ENCODE measurements at places on chromosomes 7 and 10.

GRCh38 chr7:102310414-102310815, 23.7 kb downstream of the SH2B2 start:
- no peak for DNase-seq

DNA sequence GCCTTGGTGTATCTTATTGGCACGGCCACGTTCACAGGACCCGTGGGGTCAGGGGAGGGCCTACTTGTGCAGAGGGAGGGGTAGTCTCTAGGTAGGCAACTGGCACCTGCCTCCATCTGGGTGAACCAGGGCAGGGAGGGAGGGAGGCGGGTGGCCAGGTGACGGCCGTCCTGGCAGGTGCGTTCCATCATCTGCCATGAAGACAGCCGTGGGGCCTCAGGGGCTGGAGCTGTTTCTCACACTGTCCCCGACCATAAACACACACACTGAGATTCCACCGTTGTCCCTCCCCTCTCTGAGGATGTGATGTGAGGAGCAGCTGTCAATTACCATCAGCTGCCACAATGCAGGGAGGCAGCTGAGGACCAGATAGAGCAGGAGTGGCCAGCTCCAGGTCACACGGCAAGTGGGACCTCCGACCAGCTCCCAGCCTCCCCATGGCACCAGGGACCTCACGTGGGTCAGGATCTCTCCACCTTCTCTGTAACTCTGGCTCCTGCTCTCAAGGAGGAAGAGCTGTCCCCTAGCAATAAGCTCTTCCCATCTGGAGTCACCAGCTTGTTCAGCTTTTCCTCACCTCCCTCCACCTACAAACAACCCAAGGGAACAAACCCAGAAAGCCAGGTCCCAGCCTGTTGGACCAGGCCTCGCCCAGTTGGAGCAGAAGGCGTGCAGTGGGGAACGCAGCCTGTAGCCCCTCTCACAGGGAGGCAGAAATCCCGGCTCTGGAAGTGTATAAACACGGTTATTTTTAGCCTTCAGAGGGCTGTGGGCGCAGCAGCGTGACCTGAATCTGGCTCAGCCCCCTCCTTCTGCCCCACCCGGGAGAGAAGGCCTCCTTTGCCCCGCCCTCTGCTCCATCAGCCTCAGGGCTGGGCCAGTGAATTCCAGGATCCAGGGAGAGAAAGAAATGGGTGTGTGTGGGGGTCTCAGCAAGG, 33.1 kb downstream of the ZMIZ1 start:
- no peak for DNase-seq

GRCh38 chr10:131201741-131202515, 109.6 kb downstream of the TCERG1L start:
- DNase-seq, result no peak

DNA sequence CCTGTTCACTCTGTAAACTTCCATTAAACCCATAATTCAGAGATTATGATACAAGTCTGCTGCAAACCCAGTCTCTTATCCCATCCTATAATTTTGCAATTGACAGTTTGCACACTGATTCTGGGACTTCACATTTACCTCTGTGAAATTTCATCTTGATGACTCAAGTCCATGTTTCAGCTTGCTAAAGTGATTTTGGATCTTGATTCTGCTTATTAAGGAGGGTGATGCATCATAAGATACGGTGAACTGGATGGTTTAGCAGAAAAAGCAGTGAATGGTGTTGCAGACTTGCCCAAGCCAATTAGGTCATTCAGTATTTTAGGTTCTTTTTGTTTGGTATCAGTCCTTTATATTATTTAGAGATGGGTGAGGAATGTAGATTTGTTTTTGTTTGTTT, 125.5 kb upstream of the PODXL start:
- DNase-seq, result no peak

DNA sequence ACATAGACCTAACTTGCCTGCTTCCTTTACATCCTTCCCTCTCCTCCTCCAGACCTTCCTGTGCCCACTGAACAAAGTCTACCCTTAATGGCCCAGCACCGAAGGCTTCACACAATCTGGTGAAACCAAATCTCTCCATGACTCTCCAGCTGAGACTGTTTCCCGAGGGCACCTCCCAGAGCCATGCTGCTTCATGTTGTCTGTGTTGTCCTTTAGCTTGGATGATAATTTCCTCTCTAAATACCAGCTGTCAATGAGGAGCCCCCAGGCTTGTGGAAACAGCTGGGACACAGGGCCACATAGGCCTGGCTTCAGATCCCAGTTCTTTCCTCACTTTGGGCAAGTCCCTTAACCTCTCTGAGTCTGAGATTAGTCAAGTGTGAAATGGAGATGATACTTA, 54.3 kb downstream of the DLD start:
- no peak for DNase-seq

All from activated naive CD4-positive, alpha-beta T cell (primary cell).